ENCODE measurements at places on chromosomes 11 and 22. TPM values are rescaled to one million over a fixed set of nuclear protein-coding genes. Genes with fewer than 3 reads are reported as not detected.

The GRK2 gene
- total RNA-seq, result 31.7 TPM

The DCDC1 gene
- total RNA-seq, result not detected

The UNC93B1 gene
- total RNA-seq, result 44.3 TPM

The KCNJ4 gene
- 0.20 TPM for total RNA-seq

The AGBL2 gene
- total RNA-seq, result 4.9 TPM

The GNAZ gene
- 6.4 TPM for total RNA-seq

The KRTAP5-7 gene
- not detected for total RNA-seq

DNA sequence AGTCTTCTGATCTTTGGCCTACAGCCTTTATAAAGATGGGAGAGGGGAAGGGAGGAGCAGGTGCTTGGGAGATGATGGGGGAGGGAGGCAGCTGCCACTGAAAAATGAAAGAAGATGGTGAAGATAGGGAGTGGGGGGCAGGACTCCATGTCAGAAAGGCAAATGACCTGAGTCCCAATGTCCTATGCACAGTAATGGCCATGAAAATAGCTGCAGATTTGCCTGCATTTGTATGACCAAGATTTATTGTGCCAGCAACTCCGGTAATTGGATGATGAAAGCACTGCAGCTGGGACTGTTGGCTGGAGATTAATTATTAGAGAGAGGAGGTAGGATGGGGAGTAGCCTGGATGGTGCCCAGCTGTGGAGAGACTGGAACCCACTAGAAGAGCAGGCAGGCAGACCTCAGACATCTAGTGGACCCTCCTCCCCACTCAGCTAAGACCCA, 36.1 kb downstream of the NEU3 start:
- DNase-seq, result no peak

DNA sequence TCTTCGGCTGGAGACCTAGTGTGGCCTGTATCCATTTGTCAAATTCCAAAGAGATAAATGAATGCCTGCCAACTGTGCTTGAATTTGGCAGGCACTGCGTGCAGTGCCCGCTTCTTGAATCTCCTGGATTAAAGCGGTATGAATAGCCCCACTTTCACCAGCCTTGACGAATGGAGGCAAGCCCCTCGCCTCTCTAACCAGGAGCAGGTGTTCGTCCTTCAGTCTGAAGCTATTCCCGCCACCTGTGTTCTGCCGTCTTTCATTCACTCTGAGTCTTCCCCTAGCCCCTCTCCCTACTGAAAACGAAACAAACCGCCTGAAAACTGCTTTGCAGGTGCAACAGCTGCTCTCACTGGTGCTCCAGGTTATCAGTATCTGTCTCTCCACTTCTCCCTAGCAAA, 11.2 kb downstream of the NLRP14 start:
- no peak for DNase-seq

DNA sequence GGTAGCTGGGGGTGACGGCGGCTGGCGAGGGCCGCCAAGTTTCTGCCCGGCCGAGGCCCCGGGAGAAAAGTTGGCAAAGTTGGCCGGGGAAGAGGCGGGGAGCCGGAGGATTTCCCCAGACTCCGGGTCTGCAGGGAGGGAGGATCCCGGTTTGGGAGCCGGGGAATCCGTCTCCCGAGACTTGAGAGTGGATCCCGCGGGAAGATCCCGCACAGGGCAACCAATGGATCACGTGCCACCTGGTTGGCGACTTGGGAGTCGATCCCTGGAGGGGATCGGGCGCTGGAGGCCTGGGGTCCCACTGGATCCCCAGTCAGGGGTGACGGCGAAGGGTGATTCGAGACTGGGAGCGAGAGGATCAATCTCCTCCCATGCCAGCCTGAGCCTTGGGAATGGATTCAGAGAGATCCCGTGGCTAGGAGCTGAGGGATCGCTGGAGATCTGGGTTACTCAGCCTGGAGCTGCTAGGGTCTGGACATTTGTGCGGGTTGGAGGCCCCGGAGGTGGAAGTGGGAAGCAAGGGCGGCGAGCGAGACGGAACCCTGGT, 394 bp downstream of the KIAA1671 start:
- peak; percentile 84 for DNase-seq

GRCh38 chr22:48103126-48103875, 1340.9 kb downstream of the TBC1D22A start:
- no peak for DNase-seq

GRCh38 chr22:24103301-24103700, 78.0 kb upstream of the SUSD2 start:
- DNase-seq, result no peak

DNA sequence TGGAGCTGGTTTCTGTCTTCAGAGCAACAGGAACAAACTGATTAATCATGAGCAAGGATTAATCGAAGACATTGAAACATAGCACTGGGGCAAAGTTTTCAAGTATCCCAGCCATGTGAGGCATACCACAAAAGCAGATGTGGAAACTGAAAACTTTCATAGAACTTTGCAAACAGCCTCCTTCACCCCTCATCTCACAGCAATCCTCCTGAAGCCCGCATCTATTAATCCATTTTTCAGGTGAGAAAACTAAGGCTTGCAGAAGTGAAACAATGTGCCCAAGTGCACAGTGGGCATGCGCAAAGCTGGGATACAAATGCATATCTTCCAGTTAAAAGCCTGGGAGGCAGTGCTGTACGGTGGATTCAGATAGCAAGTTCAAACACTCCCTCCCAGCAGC, 58.6 kb upstream of the HMGXB4 start:
- DNase-seq, result no peak

DNA sequence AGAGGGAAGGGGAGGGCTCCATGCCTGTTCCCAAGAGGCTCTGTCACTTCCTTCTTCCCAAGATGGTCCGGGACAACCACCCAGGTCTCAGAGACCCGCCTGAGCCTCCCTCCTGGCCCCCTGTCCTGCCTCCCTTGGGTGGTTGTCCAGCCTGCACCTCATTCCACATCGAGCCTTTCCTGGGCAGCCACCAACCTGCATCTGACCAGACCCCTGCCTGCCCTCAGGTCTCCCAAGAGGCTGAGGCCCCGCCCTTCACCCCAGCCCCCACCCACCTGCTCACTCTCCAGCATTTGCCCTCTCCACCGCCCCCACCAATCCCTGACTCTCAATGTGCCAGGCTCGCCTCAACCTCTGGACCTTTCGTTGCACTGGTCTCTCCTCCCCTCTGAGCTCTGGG, 97.5 kb upstream of the LMO1 start:
- DNase-seq, result no peak

DNA sequence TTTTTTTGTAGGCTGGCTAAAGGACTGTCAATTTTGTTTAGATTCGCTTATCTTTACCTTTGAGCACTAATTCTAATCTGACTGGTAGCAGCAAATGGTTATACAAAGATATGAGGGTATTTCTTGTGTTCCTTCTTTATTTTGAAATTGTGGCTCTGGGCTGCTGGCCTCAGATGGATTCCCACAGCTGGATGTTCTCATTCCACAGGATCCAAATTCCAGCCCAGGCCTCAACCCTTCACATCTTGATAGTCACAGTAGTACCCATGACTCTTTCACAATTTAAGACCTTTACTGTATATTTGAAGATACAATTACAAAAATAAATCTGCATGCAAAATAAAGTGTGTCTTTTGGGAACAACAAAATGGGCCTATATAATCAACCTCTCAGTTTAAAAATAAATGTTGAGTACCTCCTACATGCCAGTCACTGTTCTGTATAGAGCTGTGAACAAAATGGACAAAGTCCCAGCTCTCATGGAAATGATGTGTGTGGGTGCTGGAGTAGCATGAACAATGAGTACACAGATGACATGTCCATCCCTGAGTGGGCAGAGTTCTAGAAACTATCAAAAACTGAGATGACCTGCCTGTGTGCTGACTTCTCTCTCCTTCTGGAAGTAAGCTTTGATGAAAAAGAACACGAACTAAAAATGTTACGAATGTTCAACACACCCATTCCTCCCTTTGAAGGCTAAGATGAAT, 51.7 kb upstream of the FBXO3 start:
- no peak for DNase-seq

DNA sequence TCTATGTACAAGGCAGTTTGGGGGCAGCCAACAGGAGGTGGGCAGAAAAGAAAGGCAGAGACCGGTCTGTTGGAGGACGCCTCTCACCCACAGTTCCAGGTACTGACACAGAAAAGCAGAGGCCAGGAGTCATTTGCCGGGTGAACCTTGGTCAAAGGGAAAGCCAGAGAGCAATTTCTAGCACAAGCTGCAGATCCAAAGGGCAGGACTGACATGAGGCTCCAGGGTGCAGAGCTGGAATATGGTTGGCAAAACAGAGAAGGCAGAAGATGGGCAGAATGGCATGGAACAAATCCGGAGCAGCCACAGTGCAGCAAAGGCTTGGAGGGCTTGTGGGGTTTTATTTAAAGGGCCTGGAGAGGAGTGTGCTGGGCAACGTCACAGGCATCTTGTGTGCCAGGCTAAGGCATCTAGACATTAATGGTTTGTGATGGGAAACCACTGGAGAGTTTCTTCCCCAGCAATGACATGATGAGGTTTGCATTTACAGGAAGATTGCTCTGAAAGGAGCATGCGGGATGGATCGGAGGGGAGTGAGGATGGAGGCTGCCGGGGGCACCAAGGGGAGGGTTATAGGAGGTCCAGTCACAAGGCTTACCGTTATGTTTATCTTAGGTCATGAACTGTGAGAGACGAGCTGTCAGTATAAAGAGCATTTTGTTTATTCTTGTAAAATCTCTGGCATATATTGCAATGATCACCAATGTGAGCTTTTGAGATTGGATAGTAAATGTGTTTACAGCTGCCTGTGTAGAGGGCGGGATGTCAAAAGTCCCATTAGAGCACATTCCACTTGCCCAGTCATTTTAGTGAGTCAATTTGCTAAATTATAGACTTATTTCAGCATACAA, 5.7 kb upstream of the MMP20 start:
- DNase-seq, result no peak

DNA sequence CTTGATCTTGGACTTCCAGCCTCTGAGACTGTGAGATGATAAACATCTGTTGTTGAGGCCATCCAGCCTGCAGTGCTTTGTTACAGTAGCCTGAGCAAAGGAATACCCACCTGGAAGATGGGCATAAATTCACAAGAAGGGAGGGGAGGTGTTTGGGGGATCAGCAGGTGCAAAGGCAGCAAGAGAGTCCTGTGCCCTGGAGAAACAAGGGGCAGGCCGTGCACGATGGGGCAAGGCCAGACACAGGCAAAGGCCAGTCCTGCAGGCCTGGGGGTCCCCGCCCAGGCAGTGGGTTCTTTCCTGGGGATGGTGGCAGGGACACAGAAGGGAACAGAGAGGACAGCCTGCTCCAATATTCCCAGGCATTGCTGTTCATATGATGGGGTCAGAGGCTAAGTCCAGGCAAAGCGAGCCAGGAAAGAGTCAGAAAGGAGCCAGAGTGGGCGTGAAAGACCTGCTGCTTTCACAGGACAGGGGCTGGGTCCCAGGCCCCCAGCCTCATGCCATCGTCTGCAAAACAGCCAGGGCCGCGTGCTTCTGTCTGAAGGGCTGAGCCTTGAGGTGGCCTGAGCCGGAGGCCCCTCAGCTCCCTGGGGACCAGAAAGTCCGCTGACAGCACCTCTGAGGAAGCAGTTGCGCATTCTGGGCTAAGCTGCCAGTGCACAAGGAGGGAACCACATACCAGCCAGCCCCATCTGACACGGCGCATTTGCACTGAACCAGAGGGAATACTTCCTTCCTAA, 48.8 kb downstream of the MYEOV start:
- DNase-seq, result no peak

GRCh38 chr11:26143566-26144290, 188.2 kb upstream of the ANO3 start:
- DNase-seq, result no peak

DNA sequence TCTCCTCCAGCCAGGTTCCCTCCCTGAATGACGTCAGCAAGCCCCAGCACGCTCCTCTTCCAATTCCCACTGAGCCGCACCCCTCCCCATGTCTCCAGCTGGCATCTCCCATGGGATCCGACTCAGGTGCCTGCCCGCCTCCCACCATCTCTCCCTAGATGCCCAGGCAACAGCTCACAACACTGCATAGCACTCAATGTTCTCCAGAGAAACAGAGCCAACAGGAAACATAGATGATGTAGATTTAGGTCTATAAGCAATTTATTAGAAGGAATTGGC, 532.3 kb downstream of the BRD1 start:
- DNase-seq, result no peak

- DNase-seq, result no peak
Observed at GRCh38 chr22:49574205-49574880, 253.3 kb downstream of the BRD1 start.

DNA sequence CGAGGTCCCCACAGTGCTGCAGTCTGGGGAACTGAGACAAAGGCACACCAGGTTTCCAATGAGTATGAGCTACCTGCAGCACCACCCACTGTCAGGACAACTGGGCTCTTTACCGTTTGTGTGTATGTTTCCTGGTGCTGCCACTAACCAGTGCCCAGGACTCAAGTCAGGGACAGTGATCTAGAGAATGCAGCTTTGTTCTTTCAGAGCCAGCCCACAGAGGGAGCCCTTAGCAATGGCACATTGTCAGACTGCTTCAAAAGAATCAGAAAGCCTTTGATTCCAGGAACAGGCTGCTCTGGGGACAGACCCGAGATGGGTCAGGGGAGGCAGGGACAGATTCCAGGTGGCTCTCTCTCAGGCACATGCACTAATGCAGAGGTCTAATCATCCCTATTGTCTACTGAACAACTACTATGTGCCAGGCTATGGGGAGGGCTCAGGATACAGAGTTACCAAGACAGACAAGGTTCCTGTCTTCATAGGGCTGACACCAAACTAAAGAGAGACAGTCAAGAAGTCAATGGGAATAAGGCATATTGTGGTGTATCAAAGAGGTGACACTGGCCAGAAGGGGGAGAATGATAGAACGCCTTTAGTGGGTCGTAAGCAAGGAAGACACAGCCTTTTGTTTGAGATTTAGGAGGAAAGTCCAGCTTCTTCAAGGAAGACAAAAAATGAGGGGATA, 103.7 kb downstream of the VPREB1 start:
- no peak for DNase-seq

DNA sequence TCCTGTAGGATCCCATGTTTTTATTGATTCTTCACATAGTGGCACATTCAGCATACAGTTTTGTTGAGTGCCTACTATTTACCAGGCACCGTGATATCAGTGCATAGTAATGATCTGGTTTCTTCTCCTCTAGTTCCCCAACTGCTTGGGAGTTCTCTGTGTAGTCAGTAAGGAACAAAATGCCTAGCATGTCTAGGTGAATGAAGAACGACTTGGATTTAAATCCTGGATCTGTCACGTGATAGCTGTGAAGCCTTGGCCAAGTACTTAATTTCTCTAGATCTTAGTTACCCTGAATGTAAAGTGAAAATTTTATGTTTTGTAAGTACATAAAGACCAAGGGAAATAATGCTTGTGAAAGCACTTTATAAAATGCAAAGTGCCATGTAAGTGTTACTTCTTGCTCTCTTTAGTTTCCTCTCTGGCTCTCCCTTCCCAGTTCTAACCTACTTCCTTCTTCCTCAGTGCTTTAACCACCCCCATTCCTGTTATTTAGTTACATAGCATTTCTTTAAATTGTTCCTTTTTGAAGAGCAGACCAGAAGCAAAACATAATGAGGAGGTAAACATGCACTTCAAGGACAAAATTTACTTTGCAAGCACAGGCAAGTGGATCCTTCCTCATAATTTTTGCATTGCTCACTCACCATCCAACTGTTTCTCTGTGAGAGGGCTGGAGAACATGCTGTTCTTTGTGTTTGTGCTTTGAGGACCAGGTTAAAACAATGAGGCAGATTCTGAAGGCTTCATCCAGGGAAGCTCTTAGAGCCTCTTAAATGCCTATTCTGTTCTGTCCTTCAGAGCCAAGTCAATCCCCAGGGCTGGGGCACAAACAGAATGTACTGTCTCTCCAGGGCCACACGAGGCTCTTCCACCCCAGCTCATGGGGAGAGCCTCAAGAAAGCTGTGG, 353.9 kb upstream of the TENM4 start:
- no peak for DNase-seq

GRCh38 chr22:41742918-41743317, 43.6 kb downstream of the MEI1 start:
- no peak for DNase-seq

GRCh38 chr22:30290342-30291057, 1.2 kb upstream of the CASTOR1 start:
- DNase-seq, result no peak

Data from Caki2 (cell line).